ENCODE measurements at places on chromosomes 3 and 15.
A peak's percentile ranks its signal among the peaks of the same experiment; 100 is the strongest.

GRCh38 chr3:101240719-101241399 lies 79.5 kb downstream of the IMPG2 start:
- no peak for DNase-seq

DNA sequence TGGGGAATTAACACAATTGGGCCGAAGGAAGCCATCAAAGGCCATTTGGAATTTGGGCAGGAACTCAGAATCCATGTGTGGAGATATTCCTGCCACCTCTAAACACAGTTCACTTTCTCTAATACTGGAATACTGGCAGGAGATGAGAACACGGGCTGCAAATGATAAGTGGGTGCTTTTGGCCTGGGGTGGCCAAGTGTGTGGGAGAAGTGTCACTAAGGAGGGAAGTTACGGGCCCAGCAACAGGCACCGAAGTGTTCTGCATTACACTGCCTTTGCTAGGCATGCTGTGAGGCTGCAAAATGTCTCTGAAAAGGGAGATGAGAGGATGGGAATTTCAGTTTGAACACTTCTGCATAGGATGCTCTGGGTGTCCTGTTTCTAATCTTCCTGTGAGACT lies 89.4 kb upstream of the FEZF2 start:
- no peak for DNase-seq

- no peak for DNase-seq
Observed at GRCh38 chr3:136733317-136733833, 18.8 kb downstream of the STAG1 start.

- DNase-seq: no peak
Observed at GRCh38 chr3:188403404-188403803, 249.4 kb downstream of the LPP start.

DNA sequence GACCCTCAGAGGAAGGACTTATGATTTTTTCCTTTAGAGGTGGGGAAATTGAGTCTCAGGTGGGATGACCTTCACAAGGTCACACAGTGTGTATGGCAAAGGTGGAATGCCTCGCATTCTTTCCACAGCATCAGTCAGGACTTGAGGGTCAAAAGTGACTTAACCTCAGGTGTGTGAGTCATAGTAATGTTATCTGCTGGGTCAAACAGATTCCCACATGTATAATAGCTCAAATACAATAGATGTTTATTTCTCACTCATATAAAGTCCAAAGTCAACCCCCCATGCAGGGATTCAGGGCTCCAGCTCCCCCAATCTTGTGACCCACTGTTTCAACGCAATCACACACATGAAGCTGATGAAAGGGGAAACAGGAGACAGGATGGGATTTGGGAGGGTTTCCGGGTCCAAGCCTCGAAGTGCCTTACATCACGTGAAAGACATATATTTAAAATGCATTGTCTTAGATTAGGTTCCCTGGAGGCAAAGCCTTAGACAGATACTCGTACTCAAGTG lies 34.0 kb upstream of the CCDC174 start:
- DNase-seq: no peak

DNA sequence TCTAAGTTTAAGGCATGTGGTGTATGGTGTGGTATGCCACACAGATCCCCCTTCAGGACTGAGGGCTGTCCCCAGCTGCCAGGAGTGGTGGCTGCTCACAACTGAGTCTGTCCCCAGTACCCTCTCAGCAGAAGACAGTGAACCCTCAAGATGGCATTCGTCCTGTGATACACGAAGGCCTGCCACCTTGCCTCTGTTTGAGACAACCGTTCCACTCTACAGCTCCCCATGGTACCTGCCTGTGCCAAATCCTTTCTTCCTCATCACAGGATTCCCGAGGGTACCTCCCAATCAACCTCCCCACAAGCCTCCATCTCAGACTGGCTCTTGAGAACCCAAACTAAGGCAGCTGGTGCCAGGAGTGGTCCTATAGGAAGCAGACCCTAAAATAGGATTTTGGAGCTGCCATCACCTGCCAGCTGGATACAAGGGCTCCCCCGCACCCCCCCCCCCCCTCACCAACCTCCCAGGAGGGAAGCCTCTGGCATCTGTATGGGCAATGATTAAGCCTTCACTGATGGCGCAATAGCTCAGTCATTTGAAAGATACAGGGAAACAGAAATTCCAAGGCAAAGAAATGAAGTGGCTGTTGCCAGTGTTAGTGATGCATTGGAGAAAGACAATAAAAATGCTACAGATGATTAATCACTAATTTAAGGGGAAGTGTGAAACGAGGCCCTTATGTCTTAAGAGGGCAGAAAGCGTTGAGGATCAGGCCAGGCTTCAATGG lies 230.0 kb upstream of the LYSMD4 start:
- DNase-seq: peak; percentile 32

GRCh38 chr15:62684123-62684808 lies 358.3 kb upstream of the TPM1 start:
- no peak for DNase-seq

DNA sequence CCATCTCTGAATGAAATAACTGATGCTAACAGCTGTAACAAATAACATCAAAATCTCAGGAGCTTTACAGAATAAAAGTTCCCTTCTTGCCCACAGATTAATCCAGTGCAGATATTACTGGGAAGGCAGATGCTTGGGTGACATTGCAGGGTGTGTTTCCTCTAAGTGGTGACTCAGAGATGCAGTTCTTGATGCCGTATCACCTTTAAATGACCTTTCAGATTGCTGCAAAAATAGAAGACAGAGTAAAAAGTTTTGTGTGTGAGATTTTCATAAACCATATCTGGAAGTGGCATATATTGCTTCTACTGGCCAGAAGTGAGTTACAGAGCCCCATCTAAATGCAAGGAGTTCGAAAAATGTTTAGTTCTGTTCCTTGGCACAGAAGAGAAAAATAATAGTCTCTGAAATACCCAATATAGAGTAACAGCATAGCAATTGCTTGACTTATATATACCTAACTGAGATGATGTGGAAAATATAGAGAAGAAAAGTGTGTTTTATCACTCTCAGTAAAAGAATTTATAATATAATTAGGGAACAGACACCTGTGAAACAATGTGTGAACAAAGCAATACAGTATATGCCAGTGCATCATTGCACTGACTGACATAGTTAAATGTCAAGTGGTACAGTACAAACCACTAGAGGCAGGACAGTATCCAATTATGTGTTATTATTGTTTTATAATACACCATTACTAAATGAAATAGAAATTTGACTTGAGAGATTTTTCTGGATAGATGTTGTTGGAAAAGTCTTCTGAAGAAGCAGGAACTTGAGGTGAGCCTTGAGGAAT lies 430.7 kb upstream of the CBLB start:
- no peak for DNase-seq

DNA sequence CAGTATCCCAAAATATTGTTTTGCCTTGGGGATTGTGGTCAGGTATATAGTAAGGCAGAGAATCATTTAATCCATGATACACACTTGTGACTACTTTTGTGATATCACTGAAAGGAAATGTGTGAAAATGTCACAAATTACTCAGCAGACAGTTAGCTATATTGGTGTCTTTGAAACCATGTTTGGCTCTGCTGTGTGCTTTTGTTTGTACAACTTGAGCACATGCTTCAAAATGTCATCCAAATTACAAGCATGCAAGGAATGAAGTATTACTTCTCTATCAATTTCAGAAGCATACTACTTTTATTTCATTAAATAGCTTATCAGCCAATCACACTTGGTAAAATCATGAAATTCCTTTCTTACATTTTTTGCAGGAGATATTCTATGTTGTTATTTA lies 619.0 kb upstream of the AGTR1 start:
- DNase-seq: no peak

DNA sequence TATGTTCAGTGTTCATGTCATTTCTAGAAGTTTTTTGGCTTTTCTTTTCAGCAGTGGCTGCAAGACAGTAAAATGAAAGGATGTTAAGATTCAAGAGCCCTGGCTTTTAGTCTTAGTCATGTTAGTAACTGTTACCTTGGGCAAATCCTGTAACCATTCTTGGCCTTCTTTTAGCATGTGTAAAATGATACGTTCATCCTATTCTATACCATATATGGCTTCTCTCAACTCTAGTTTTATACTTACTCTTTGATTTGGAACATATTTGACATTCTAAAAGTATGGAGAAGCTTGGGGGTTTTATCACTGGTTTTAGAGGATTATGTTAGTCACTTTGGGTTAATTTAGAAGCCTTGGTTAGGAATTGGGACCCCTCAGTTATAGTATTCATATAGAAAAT lies 20.1 kb downstream of the GTF2E1 start:
- DNase-seq: no peak

DNA sequence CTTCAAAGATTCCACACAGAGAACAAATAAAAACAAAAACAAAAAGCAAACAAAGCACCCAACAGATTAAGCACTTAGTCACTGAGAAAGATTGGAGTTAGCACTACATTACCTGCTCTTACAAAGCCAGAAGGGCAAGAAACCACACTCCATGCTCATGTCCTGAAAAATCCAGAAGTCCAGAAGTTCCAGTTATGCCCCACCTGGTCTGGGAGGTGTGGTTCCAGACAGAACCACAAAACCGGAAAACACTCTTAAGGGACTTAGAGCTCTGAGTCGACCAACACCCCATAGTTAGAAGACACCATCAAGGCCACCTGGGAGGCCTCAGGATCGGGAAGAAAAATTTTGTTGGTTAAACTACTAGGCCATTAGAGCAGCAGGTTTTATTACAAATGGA lies 88.9 kb downstream of the TNIK start:
- no peak for DNase-seq

Measured in type B pancreatic cell (in vitro differentiated cells).